ENCODE measurements at places on chromosomes 13 and 19.

GRCh38 chr13:36966404-36966803, 32.7 kb downstream of the ALG5 start:
- DNase-seq = no peak

DNA sequence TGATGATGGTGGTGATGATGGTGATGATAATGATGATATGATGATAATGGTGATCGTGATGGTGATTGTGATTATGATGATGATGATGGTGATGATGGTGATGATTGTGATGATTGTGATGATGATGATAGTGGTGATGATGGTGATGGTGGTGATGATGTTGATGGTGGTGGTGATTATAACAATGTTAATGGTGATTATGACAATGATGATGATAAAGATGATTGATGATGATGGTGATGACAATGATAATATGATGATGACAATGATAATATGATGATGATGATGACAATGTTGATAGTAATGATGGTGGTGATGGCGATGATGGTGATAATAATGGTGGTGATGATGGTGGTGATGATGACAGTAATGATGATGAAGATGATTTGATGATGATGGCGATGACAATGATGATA, 34.1 kb upstream of the ZNF536 start:
- DNase-seq = no peak

- no peak for DNase-seq
These were observed 30.5 kb upstream of the TUBGCP3 start for GRCh38 chr13:112618501-112618900.

- no peak for DNase-seq
These were observed 144.5 kb downstream of the NUFIP1 start for GRCh38 chr13:44844786-44845185.

GRCh38 chr13:57418067-57418677, 213.4 kb upstream of the PCDH17 start:
- DNase-seq = no peak

- DNase-seq = no peak
These were observed 12.2 kb downstream of the FPR3 start for GRCh38 chr19:51807111-51807701.

DNA sequence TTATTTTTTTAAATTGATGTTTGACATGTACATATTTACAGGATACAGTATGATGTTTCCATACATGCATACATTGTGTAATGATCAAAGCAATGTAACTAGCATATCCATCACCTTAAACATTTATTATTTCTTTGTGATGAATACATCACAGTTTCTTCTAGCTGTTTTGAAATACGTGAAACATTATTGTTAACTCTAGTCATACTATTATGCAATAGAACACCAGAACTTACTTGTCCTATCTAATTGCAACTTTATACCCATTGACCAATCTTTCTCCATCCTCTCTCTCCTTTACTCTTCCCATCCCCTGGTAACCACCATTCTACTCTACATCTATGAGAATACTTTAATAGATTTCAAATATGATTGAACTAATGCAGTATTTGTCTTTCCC, 1942.7 kb downstream of the PCDH9 start:
- DNase-seq = no peak

All from NCI-H1694 (cell line).